ENCODE measurements at places on chromosomes 4 and X. TPM values are rescaled to one million over a fixed set of nuclear protein-coding genes. Genes with fewer than 3 reads are reported as not detected.

SUPT20HL1 gene
- not detected for total RNA-seq

DNA sequence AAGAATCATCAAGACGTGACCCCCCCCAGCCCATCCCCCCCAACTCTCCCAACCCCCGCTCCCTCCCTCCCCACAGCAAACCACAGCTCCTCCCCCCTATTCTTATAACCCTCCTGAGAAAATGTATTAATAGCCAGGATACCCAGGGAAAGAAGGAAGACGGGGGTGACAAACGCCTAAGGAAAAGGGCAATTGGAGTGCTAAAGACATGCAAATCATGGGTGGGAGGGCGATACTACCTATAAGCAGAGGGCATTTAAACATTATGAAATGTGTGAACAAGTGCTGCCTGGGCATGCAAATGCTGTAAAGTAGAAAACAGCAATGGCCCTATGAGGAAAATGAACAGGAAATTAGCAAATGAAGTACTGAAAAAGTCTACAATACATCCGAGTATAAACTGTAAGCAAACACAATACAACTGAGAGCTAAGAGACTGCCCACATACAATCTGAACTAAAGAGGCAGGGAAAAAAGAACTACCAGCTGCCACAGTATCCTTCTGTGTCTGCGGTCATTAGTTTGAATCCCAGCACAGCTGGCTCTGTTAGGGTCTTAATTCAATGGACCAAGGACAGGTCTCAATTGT, 2.4 kb downstream of the CXXC4 start:
- H3K4me3 ChIP-seq: peak overlapping the region; percentile 67
- no peaks in the 10 kb centered on the region for H3K4me1 ChIP-seq

- H3K36me3 ChIP-seq: no peaks in the 10 kb centered on the region
- no peak overlapping the region for H3K27ac ChIP-seq
- no peaks in the 10 kb centered on the region for H3K4me1 ChIP-seq
Measured at GRCh38 chr4:3711183-3712111, 54.7 kb upstream of the ADRA2C start.

DNA sequence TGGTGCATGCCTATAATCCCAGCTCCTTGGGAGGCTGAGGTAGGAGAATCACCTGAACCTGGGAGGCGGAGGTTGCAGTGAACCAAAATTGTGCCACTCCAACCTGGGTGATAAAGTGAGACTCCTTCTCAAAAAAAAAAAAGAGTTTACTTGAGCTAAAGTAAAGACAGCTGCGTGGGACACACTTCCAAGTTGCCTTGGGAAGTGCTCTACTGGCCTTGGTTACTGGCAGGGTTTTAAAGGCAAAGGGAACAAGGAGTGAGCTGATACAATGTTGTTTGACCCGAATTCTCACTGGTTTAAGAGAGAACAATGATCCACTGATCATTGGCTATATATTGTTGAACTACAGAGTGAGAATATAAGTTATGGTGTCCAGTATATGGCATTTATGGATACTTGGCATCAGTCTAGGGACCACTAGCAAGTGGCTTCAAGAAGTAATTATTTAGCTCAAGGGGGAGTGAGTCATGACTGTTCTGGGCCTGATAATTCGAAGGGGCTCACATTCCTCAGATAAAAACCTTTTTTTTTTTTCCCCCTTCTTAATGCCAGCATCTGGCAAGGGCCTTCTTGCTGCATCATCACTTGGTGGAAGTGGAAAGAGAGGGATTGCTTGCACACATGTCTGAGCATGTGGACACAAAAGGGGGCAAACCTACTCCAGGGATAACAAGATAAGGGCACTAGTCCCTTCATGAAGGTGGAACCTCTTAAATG, 32.3 kb downstream of the GRK4 start:
- H3K4me1 ChIP-seq: no peaks in the 10 kb centered on the region
- H3K4me3 ChIP-seq: no peak overlapping the region
- DNase-seq: no peak
- H3K27me3 ChIP-seq: no peaks in the 10 kb centered on the region
- H3K36me3 ChIP-seq: no peaks in the 10 kb centered on the region

SLC39A8 gene
- 66.3 TPM for total RNA-seq

GRCh38 chr4:90960840-90961239, 833.6 kb downstream of the CCSER1 start:
- H3K27me3 ChIP-seq: no peaks in the 10 kb centered on the region
- DNase-seq: no peak
- H3K4me3 ChIP-seq: no peak overlapping the region
- no peak overlapping the region for H3K27ac ChIP-seq
- H3K36me3 ChIP-seq: no peaks in the 10 kb centered on the region

DNA sequence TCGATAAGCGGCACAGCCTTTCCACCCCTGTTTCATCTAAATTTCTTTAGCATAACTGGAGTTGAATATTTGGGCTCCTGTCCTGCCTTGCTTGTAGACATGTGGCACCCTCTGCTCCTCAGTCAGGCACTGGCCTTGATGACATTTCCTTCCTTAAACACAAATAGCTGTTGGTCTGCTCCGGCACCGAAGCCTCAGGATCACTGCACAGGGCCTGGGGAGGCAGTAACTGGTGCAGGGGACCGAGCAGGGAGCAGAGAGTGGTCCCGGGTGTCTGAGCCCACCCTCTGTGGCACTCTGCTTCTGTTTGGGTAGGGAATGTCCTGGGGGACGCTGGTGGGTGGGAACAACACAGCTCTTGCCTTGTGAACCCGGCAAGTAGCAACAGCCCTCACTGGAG, 13.6 kb downstream of the RGS12 start:
- H3K36me3 ChIP-seq: no peaks in the 10 kb centered on the region
- H3K4me1 ChIP-seq: peaks cover 7% of the 10 kb centered on the region
- no peak overlapping the region for H3K4me3 ChIP-seq

PIR gene
- total RNA-seq: 11.6 TPM

CD38 gene
- 47.2 TPM for total RNA-seq

DNA sequence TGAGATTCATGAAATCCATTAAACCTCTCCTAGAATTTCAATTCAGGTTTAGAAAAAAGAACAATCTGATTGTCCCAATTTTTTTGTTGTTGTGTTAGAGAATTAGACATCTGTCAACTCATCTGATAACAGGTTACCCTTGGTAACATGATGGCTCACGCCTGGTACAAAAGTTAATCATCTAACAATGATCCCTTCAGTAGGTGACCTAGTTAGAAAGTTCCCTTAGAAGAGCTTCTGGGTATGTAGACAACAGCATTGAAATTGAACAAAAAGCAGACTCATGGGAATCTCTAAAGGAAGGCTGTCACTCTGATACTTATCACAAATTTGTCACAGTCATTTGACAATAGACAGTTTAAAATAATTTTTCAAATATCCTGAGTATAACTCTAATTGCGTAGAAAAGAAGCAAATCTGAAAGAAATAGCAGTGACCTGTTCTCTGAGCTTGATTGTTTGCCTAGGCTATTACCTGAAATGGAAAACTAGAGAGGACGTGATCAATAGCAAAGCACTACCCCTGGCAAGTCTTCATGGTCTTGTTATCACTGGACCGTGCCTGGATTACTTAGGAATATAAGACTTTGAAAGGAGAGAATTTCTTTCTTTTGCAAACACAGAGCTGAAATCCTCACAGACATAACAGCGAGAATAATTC, 880.4 kb upstream of the AGA start:
- H3K4me3 ChIP-seq: no peak overlapping the region
- no peak overlapping the region for H3K27ac ChIP-seq
- H3K4me1 ChIP-seq: no peaks in the 10 kb centered on the region
- no peak for DNase-seq

FGF13 gene
- 18.1 TPM for total RNA-seq

- H3K27ac ChIP-seq: no peak overlapping the region
- no peak overlapping the region for H3K4me3 ChIP-seq
- no peaks in the 10 kb centered on the region for H3K4me1 ChIP-seq
- no peak for DNase-seq
- no peaks in the 10 kb centered on the region for H3K27me3 ChIP-seq
Measured at GRCh38 chr4:102608190-102608589, 107.0 kb downstream of the NFKB1 start.

DNA sequence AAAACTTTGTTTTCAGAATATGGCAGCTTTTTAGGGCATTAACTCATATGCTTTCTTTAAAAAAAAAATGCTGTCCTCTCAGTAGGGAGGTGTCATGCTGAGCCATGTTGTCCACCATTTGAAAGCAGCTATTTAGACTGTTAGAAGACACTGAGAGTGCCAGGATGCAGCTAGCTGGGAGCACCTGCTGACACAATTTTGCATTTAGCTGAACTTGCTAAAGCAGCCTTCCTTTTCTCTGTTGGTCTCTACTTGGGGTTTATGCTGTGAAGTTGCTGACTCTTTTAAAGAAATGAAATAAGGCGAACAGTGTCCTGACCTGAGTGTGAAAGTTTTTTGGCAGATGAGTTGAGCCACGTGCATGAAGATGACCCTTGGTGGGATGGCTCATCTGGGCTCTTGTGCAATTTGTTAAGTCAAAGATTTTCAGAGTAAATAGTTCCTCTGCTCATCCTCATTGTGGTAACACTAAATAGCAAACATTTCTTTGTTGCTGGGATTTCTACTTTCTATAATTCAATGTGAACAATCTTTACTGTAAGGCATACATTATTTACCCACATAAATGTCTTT, 64.5 kb downstream of the CDS1 start:
- DNase-seq: no peak
- no peaks in the 10 kb centered on the region for H3K27me3 ChIP-seq
- H3K4me3 ChIP-seq: no peak overlapping the region
- no peaks in the 10 kb centered on the region for H3K36me3 ChIP-seq
- H3K27ac ChIP-seq: no peak overlapping the region
- no peaks in the 10 kb centered on the region for H3K4me1 ChIP-seq

ADH1B gene
- total RNA-seq: 1,871 TPM

- no peak for DNase-seq
- no peak overlapping the region for H3K27ac ChIP-seq
- no peaks in the 10 kb centered on the region for H3K36me3 ChIP-seq
- no peaks in the 10 kb centered on the region for H3K27me3 ChIP-seq
- H3K4me3 ChIP-seq: no peak overlapping the region
Measured at GRCh38 chr4:14149176-14150053, 521.9 kb upstream of the BOD1L1 start.

DNA sequence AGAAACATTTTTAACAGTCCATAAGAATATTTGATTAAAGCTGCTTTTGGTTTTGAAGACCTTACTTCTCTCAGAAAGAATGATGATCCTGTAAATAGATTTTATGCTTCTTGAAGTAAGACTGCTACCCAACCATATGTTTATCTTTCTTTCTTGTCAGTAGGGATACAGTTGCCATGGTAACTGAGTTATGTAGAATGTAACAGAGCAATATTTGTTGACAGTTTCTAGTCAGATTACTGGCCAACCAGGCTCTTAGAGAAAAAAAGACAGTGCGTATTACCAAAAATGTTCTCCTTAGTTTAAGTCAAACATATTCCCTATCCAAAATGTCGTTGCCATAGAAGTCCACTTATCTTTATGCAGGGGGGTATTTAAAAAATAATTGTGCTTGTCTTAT, 456.8 kb downstream of the PRR32 start:
- no peaks in the 10 kb centered on the region for H3K4me1 ChIP-seq
- no peaks in the 10 kb centered on the region for H3K36me3 ChIP-seq
- no peak overlapping the region for H3K4me3 ChIP-seq
- H3K27ac ChIP-seq: no peak overlapping the region
- no peak for DNase-seq

- H3K4me1 ChIP-seq: no peaks in the 10 kb centered on the region
- no peak for DNase-seq
- no peak overlapping the region for H3K27ac ChIP-seq
- no peaks in the 10 kb centered on the region for H3K36me3 ChIP-seq
- H3K27me3 ChIP-seq: no peaks in the 10 kb centered on the region
- no peak overlapping the region for H3K4me3 ChIP-seq
Measured at GRCh38 chrX:82676386-82676785, 831.7 kb upstream of the POU3F4 start.

SOWAHB gene
- total RNA-seq: 5.3 TPM

- H3K4me1 ChIP-seq: no peaks in the 10 kb centered on the region
- H3K36me3 ChIP-seq: no peaks in the 10 kb centered on the region
- H3K4me3 ChIP-seq: no peak overlapping the region
- DNase-seq: no peak
Measured at GRCh38 chr4:117821834-117822233, 212.5 kb upstream of the NDST3 start.

GRCh38 chr4:112361181-112361791, 64.1 kb downstream of the ALPK1 start:
- no peaks in the 10 kb centered on the region for H3K4me1 ChIP-seq
- no peak overlapping the region for H3K4me3 ChIP-seq
- H3K27me3 ChIP-seq: no peaks in the 10 kb centered on the region
- H3K27ac ChIP-seq: no peak overlapping the region
- DNase-seq: no peak
- H3K36me3 ChIP-seq: no peaks in the 10 kb centered on the region

- H3K36me3 ChIP-seq: no peaks in the 10 kb centered on the region
- no peaks in the 10 kb centered on the region for H3K27me3 ChIP-seq
- no peak overlapping the region for H3K27ac ChIP-seq
- DNase-seq: no peak
- H3K4me1 ChIP-seq: no peaks in the 10 kb centered on the region
Measured at GRCh38 chrX:6660567-6661264, 125.8 kb upstream of the VCX3A start.

DNA sequence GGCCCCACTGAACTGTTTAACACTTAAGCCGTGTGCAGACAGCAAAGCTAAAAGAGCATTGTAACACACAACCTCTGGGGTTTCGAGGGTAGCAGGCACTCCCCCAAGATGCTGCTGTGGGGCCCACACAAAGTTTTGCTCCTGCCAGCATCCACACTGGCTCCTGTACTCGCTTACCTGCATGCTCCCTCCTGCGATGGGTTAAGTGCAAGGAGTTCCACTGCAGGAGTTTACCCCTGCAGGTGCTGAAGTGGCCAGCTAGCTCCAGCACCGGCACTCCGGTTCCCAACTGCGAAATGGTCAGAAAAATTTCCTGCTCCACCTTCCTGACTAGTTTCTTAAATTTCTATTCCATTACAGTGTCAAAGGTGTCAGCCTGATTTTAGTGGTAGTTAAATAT, 443.5 kb downstream of the PCDH10 start:
- no peaks in the 10 kb centered on the region for H3K27me3 ChIP-seq
- no peaks in the 10 kb centered on the region for H3K4me1 ChIP-seq
- no peaks in the 10 kb centered on the region for H3K36me3 ChIP-seq
- no peak for DNase-seq

- no peaks in the 10 kb centered on the region for H3K36me3 ChIP-seq
- DNase-seq: no peak
- no peak overlapping the region for H3K27ac ChIP-seq
- no peaks in the 10 kb centered on the region for H3K27me3 ChIP-seq
- no peaks in the 10 kb centered on the region for H3K4me1 ChIP-seq
- no peak overlapping the region for H3K4me3 ChIP-seq
Measured at GRCh38 chr4:30989508-30989907, 269.3 kb downstream of the PCDH7 start.

DNA sequence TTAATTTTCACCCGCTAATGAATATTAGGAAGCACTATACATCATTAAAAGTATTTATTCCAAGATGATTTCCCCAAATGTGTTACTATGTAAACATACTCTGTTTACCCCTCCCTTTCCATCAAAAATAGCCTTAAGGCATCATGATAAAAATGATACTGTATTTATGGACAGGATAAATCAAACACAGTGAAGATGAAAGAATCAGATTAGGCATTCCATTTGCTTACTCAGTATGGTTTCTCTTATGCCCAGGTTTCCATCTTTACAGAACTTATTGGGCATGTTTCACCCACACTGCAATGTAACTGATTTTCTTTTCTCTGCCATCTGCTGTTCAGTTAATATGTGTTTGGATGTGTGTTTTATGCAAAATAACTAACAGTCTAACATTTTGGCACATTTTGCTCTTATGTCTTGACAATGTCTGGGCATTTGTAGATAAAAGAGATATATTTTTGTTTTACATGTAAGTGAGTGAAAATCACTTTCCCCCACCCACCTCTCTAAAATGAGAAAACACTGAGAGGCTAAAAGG, 445.2 kb downstream of the RPA4 start:
- H3K27me3 ChIP-seq: peaks cover 5% of the 10 kb centered on the region
- H3K4me1 ChIP-seq: no peaks in the 10 kb centered on the region
- no peak for DNase-seq
- no peak overlapping the region for H3K4me3 ChIP-seq
- H3K27ac ChIP-seq: no peak overlapping the region

Measured in breast epithelium (tissue), 4 donors.